ENCODE measurements at places on chromosomes 7 and 10. TPM values are rescaled to one million over a fixed set of nuclear protein-coding genes. Genes with fewer than 3 reads are reported as not detected.

Gene HOXA4
- 1.5 TPM for total RNA-seq

DNA sequence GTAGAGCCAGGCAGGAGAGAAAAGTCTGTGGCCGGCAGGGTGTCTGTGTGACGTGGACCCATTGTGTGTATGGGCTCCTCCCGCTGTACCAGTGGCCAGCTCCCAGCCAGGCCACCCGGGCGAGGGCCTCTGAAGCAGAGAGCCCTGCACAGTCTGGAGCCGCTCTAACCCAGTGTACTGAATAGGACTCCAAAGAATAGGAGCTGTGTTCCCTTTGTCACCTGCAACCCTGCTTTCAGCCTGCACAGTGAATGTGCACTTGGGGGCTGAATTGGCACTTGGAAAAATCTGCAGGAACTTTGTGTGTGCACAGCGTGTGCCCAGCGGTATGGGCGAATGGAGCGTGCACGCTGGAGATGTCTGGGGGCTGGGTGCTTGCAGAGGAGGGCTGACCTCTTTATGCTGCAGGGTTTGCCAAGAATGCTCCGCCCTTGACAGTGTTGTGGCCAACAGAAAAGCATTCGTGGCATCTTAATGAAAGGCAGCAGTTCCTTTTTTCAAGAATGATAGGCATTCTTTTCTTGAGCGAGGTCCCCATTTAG, 216.2 kb downstream of the AUTS2 start:
- no peak for DNase-seq

Gene CYP26C1
- total RNA-seq = not detected

DNA sequence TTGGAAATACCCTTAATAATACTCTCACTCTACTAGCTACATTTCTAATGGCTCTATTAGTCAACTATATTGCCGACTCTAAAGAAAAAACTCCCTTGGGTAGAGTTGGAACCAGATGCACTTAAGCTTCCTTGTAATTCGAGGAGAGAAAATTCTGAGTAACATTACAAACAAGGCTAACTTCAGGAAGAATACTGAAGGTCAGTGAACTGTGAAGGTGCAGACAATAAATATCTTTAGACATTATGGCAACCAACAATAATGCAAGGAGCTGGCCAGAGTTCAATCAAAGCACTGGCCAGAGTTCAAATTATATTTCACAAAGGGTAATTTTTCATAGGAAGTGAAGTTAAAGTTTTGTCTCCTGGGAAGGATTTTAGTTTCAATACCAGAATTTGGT, 40.7 kb upstream of the MRLN start:
- DNase-seq = no peak

Gene NDUFB2
- total RNA-seq = 288 TPM

- DNase-seq = peak; percentile 45
These were observed 62.6 kb upstream of the GHITM start for GRCh38 chr10:84076540-84077195.

All from MG63 (cell line).